ENCODE measurements at places on chromosomes 2 and 18.

DNA sequence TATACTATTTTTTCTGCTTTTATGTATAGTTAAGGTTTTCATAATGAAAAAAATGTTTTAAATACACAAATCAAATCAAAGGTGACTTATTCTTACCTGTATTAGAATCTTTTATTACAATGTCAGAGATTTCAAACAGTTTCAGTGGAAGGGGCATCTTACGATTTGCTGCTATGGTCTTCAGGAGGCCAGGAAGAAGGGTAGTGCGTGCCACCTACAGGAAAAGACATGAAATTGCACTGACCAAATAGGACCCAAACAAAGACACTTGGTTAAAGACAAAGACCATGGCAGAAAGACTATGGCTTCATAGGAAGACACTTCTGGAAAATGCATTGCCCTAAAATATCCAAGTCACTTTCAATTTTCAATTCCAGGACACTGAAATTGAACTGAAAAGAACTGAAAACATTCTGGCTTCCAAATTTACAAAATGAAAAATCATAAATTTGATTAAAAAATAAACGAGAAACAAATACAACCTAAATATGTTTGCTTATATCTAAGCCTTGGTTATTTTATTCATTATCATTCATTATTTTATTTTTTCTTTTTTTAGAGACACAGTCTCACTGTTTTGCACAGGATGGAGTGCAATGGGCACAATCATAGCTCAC, 42.1 kb downstream of the FARSB start:
- DNase-seq: no peak

- no peak for DNase-seq
Observed at GRCh38 chr2:88602022-88602421, 25.2 kb downstream of the EIF2AK3 start.

- DNase-seq: no peak
Observed at GRCh38 chr2:234025891-234026401, 24.6 kb upstream of the SPP2 start.

DNA sequence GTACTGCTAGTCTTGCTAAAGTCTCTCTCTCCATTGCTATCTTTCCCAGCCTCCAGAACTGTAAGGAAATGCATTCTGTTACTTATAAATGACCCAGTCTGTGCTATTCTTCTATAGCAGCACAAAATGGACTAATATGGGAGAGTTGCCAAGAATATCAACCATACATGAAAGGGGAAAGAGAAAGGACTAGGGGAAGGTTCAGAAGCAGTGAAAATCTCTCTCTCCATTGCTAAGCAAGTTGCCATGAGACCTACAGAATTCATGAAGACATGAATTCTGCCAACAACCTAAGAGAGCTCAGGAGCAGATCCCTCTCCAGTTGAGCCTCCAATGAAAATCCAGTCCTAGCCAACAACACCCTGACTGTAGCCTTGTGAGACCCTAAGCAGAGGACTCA, 3.6 kb upstream of the TRABD2A start:
- no peak for DNase-seq

DNA sequence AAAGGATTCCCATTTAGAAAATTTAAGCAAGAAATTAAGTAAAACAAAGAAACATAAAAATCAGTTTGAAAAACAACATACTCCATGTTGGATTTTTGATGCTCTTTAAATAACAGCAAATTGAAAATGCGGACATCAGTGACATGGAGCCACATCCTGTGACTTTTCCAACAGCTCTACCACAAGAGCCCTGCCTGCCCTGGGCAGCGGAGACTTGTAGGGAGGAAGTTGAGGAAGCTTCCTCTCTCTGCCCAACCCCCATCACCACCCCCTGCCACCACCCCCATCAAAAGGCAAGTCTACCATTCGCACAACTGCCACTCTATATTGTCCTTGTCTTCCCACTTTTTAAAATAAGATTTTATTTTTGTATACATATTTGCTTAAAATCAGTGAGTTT, 32.8 kb upstream of the DAPL1 start:
- DNase-seq: no peak

GRCh38 chr18:60191926-60192325, 180.6 kb downstream of the MC4R start:
- no peak for DNase-seq

GRCh38 chr2:36395866-36396265, 40.3 kb downstream of the CRIM1 start:
- DNase-seq: no peak

DNA sequence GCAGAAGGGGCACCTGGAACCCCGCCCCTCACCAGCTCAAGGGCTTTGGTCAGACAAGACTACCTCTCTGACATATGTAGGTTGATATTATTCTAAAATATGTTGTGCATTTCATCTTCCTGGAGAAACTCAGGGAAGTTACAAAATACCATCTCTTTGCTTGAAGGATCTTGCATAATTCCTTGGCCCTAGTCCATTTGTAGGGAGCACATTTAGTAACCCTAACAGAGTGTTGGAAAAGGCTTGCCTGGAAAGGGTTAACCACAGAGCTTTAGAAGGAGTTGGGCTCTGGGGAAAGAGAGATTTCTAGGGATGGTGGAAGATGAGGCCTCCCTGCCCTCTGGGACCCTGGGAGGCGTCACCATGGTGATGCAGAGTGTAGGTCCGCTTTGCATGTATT, 143.0 kb upstream of the SLC1A4 start:
- no peak for DNase-seq

- no peak for DNase-seq
Observed at GRCh38 chr2:12641441-12641840, 75.3 kb upstream of the TRIB2 start.

- DNase-seq: no peak
Observed at GRCh38 chr2:190766174-190766572, 114.4 kb upstream of the GLS start.

- no peak for DNase-seq
Observed at GRCh38 chr18:79480171-79481045, 84.7 kb downstream of the NFATC1 start.

DNA sequence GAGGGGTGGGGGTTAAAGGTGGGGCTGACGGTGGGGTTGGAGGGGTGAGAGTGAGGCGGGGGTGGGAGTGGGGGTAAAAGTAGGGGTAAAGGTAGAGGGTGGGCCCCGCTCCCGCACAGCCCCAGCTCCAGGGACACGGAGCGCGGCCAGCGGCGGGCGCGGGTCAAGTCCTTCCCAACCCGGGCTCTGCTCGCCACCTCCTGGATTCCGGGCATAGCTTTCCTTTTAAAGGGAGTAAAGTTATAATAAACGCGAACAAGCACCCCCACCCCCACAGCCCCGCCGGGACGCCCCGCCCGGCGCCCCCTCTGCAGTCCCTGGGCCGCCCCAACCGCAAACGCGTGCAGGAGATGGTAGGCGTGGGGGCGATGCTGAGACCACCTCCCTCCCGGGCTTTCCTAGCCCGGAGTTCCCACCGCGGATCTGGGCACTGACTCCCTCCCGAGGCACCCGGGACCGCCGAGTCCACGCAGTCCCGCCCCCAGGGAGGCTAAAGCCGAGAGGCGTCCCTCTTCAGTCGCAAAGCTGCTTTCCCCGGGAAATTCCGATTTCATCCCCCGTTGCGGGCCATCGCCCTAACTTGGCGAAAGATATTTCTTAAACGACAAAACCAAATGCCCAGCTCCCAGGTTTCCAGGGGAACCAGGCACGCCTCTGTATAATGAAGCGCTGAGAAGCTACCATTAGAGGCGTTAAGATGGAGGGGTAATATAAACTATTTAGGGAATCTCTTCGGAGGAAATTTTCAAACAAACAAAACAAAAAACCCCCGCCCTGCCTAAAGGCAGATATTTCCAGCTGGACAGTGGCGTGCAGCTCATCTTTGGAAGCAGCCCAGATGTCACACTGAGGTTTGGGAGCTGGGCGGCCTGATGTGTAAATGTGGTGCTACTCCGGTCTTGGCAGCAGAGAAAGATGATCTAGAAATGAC, at the start of gene LIMS2:
Gene LIMS2, minus strand, starts transcription at position 200 of the 931 bp plus-strand sequence. CDS start 506 bp downstream, outside the sequence.
- DNase-seq: no peak

DNA sequence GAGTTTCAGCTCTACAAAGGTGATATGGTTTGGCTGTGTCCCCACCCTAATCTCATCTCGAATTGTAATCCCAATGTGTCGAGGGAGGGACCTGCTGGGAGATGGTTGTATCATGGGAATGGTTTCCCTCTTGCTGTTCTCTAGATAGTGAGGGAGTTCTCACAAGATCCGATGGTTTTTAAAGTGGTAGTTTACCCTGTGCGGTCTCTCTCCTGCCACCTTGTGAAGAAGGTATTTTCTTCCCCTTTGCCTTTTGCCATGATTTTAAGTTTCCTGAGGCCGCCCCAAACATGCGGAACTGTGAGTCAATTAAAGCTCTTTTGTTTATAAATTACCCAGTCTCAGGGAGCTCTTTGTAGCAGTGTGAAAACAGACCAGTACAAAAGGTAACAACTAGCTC, 306.0 kb downstream of the LRP1B start:
- DNase-seq: no peak

GRCh38 chr18:49944663-49945062, 131.3 kb upstream of the ACAA2 start:
- DNase-seq: no peak

- DNase-seq: no peak
Observed at GRCh38 chr2:205700331-205701132, 18.2 kb downstream of the NRP2 start.

- no peak for DNase-seq
Observed at GRCh38 chr2:223383315-223383714, 218.8 kb downstream of the SCG2 start.

GRCh38 chr18:46155641-46156051, 51.5 kb downstream of the HAUS1 start:
- DNase-seq: no peak

DNA sequence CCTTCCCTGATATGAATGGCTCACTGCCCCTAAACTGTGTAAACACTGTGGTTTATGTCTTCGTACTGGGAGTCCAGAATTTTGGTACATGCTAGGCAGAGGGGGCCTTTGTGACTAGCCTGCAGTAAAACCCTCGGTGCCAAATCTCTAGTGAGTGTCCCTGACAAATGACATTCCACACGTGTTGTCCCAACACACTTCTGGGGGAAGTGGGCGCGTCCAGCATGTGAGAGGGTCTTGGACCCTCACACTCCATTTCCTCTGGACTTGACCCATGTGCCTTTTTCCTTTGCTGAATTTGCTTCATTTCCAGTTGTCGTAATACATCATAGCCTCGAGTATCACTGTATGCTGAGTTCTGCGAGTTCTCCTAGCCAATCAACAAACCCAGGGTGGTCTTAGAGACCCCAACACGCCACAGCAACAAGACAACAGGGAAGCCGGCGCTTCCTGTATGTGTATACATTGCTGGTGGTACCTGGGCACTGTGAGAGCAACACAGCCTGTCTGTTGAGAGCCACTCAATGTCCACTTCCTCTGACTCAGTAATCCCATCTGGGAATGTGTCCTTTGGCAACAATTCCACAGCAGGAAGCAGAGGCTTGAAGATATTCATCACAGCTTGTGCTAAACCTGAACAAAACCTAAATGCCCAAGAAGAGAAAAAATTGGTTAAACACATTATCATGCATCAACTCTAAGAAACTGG, 26.9 kb upstream of the SLC66A3 start:
- DNase-seq: no peak

- no peak for DNase-seq
Observed at GRCh38 chr2:151481744-151482143, 72.0 kb downstream of the RIF1 start.

DNA sequence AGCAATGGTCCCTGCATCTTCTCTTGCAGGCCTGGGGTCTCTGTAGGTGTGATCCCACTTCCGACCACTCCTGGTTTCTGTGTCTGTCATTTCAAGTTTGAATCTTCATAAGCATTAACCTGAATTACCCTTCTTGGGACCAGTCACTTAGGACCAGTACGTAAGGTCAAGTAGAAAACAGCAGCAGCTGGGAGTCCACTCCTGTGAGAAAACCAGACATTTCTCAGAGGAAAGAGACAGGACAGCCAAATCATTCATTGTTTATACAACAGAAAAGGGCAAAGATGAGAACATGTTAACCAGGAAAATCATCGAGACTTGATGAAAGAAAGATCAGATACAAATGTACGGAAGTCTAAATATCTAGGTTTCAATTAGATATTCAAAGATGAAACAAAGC, 163.0 kb downstream of the MREG start:
- no peak for DNase-seq

GRCh38 chr18:7325126-7325430, 94.2 kb downstream of the LRRC30 start:
- no peak for DNase-seq

- no peak for DNase-seq
Observed at GRCh38 chr2:16393500-16394071, 272.0 kb downstream of the CYRIA start.

- no peak for DNase-seq
Observed at GRCh38 chr2:224650815-224651439, 65.2 kb downstream of the CCDC195 start.

DNA sequence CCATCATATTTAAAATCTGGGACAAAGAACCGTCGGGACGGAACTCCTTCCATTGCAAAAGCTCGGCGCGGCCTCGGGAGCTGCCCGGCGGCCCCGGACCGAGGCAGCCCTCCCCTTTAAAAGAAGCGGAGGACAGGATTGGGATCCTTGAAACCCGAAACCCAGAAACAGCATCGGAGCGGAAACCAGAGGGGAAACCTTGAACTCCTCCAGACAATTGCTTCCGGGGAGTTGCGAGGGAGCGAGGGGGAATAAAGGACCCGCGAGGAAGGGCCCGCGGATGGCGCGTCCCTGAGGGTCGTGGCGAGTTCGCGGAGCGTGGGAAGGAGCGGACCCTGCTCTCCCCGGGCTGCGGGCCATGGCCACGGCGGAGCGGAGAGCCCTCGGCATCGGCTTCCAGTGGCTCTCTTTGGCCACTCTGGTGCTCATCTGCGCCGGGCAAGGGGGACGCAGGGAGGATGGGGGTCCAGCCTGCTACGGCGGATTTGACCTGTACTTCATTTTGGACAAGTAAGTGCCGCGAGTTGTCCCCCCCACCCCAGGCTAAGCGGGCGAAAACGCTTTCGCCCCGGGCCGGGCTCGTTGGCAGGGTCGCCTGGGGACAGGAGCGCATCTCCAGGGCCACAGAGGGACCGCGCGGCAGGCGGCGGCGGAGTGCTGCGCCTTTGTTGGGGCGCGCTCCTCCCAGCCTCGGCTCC, at the start of gene ANTXR1:
Gene ANTXR1, plus strand, starts transcription at position 38 of the 698 bp plus-strand sequence. Its CDS starts 321 bp downstream, at position 359.
- DNase-seq: no peak

- no peak for DNase-seq
Observed at GRCh38 chr2:238060096-238060541, 682 bp upstream of the SCLY start.

DNA sequence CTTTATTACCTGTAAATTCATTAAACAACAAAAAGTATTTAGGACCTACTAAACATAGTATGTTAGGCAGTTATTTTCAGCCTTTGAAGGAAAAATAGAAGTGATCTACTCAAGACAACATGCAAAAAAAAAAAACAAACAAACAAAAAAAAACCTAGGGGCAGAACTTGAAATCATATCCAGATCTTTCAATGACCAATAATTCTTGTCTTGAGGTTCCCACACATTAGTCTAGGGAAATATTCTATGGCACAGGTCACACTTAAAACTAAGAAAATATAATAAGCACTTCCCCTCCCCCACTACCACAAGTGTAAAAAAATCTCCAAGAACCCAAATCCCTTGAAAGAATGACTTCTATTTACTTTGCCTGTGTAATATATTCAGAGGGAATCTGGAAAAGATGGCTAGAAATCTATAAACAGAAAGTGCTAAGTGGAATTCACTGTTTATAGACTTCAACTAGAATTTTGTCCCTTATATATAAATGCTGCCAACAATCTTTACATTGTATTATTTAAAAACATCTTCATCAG, 3.5 kb downstream of the PELI1 start:
- DNase-seq: no peak

- no peak for DNase-seq
Observed at GRCh38 chr2:238928520-238929241, 80.8 kb downstream of the TWIST2 start.

GRCh38 chr2:48677450-48677849, 59.8 kb downstream of the GTF2A1L start:
- no peak for DNase-seq

All from thoracic aorta (tissue), 2 donors.